Lower leg skin (tissue), 4 donors: ENCODE measurements at places on chromosomes 5 and 9. TPM values are rescaled to one million over a fixed set of nuclear protein-coding genes. Genes with fewer than 3 reads are reported as not detected.

- DNase-seq = no peak
Measured at GRCh38 chr5:149264439-149265067, 7.1 kb upstream of the AFAP1L1 start.

DNA sequence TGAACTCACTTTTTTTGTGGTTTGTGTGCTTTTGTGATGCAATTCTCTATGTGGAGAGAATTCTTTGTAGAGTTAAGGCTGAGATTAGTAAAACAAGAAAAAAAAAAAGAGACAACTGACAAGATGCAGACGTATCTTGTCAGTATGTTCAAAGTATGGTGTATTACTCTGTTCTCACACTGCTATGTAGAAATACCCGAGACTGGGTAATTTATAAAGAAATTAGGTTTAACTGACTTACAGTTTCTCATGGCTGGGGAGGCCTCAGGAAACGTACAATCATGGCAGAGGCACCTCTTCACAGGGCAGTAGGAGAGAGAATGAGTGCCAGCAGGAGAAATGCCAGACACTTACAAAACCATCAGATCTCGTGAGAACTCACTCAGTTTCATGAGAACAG lies 475.2 kb upstream of the CDH18 start:
- DNase-seq = no peak

GRCh38 chr9:18073002-18073401 lies 401.0 kb upstream of the ADAMTSL1 start:
- DNase-seq = no peak

- no peak for DNase-seq
Measured at GRCh38 chr5:59221769-59222168, 638.9 kb downstream of the RAB3C start.

GRCh38 chr5:53464722-53465121 lies 15.7 kb upstream of the FST start:
- DNase-seq = no peak

DNA sequence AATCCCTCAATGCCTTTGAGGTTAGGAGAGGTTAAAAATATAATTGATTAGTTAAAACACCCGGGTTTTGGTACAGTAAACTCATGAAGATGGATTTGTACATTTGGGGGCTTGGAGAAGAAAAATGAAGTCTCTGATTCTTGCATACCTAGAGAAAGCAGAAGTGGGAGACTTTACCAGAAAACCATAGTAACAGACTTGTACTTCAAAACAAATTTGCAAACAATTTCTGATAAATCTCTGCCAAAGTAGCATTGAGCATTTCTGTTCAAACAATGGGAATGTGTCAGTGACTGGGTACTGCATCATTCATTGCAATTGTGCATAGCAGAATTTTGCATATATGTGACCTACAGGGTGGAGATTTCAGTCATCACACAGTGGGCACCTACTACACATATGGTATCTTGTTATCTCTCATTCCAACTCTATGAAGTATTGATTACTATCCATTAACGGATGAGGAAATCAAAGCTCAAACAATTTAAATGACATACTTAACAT lies 256.9 kb downstream of the PLK2 start:
- DNase-seq = no peak

- DNase-seq = no peak
Measured at GRCh38 chr5:89471541-89471940, 588.6 kb upstream of the MEF2C start.

- peak; percentile 12 for DNase-seq
Measured at GRCh38 chr5:135600971-135601381, 22.2 kb upstream of the CXCL14 start.

- no peak for DNase-seq
Measured at GRCh38 chr9:93028448-93029006, 30.0 kb upstream of the SUSD3 start.

DNA sequence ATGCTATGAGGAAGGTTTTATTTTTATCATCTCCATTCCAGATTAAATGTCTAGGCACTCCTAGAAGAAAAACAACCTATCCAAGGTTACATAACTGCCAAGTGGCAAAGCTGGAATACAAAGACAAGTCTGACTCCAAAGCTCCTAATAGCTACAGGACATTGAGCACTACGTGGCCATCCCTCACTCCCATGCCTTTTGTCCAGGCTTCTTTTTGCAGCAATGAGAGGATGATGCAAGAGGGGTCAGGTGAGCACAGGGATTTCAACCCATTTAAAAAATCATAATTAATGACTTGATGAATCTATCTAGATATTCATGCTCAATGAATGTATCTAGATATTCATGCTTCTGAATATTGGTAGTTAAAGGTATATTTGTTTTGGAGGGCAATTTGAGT lies 117.0 kb downstream of the KIAA0825 start:
- no peak for DNase-seq

- DNase-seq = no peak
Measured at GRCh38 chr9:20573023-20573422, 49.3 kb downstream of the MLLT3 start.

DNA sequence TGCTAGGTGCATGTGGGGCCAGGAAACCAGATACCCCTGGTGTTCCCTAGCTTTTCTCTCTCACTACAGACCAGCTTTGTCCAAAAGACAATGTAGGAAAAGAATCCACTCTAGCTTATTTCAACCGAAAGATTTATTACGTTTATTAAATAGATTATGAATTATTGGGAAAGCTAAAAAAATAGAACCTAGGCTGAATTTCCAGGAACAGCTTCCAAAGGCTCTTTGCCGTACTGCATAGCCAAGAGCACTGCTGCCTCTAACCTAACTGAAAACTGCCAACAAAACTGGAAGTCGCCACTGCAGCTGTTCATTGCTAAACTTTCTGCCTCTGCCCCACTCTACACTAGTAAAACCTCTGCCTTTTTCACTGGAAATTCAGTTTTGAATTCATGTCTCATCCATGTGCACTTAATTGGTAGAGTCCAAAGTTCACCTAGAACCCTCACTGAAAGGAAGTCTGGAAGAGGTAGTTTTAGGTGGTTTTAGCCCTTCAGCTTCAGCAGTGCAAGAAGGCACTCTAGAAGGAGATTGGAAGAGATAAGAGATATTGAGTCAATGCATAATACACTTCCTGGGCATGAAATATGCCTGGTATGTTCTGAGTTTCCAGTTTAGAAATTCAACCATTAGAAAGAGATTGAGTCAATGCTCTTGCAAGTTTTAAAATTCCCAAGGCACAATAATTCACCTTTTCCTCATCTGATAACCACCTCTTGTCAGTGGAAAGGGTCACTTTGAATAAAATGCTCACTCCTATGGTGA lies 927.9 kb downstream of the MAT2B start:
- no peak for DNase-seq

DNA sequence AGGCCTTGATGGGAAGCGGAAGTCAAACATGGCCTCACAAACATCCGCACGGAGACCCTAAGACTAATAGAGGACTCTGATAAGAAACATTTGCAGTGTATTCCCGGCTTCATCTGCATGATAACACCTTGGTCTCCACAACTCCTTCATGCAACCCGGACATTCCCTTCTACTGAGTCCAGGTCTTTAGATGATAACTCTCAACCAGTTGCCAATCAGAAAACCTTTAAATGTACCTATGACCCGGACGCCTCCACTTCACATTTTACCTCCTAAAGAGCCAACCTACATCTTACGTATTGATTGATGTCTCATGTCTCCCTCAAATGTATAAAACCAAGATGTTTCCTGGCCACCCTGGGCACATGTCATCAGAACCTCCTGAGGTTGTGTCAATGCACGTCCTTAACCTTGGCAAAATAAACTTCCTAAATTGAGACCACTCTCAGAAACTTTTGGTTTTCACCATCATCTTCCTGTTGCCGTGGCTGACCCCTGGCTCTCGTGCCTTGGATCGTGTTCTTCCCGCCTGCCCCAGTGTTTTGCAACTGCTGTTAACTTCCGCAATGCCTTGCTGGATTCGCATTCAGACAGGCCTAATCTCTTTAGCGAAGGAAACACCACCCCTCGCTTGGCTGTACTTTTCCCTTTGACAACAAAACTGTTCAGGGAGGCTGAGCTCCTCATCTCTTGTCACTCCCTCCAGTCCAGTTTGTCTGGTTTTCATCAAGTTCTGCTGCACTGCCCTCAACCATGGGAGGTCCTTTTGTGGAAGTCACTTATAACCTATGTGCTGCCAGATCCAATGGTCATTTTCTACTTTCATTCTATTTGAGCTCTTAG lies 1.1 kb upstream of the DAP start:
- peak; percentile 62 for DNase-seq

GRCh38 chr5:31078956-31079355 lies 114.5 kb upstream of the CDH6 start:
- DNase-seq = no peak

DNA sequence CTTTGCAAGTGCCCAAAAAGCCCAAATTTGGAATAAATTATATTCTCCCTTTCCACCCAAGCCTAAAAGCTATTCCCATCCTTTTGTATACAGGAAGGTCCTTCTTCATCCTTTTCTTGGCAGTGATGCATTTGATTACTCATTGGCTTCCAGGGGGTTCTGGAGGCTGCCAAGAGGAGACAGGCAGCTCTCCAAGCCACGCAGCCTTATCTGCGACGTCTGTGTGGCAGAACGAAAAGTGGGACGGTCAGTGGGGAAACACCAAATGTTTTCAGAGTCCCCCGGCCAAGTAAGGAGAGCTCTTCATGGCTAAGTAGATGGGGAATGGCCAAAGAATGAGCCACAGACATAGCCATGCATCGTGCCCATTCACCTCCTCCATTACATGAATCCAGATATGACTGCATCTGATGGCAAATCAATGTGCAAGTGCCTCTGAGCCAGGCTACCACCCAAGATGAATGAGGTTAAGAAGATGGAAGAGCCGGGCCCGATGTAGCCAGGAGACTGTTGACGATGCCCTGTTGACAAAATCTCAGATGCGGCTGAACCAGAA lies 12.1 kb downstream of the ADAM19 start:
- DNase-seq = no peak

DNA sequence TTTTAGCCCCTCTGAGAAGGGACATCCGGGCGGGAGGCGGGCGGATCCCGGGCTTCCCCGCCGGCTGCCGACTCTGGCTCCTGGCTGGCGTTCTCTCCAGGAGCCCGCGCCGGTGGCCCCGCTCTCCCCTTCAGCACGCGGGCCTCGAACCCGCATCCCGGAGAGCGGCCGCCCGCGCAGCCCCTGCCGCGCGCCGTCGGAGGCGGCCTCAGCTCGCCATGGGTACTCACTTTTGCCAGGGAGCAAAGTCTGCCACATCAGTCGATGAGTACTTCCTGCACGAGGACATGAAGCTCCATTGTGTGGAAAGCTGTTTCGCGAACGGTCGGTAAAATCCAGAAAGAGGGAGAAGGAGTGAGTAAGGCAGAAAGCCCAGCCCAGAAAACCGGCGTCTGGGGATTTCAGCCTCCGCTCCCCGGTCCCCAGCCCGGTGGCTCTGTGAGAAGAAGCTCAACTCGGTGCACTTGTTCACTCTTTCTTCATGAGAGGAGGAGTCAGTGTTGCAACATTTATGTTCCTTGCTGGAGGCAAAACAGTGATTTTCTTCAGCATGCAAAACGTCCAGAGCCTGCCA lies at the start of gene PRLR:
Gene PRLR (minus strand): TSS at position 450 of the 574 bp plus-strand sequence. CDS start 140,867 bp downstream, outside the sequence.
- DNase-seq = peak; percentile 89

DNA sequence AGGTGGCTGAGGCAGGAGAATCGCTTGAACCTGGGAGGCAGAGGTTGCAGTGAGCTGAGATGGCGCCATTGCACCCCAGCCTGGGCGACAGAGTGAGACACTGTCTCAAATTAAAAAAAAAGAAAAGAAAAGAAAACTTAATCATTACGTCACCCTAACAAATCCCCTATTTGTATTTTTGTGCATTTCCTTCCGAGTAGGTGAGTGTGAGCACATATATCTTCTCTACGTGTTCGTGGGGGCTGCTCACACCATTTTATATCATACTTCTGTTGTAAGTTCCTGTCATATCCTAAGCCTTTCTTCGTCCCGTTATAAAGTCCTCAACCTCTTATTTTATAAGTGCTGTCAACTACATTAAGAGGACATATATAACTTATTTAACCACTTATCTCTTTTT lies 41.9 kb upstream of the GRHPR start:
- DNase-seq = no peak

GRCh38 chr5:14720236-14720923 lies 55.9 kb downstream of the OTULIN start:
- no peak for DNase-seq

DNA sequence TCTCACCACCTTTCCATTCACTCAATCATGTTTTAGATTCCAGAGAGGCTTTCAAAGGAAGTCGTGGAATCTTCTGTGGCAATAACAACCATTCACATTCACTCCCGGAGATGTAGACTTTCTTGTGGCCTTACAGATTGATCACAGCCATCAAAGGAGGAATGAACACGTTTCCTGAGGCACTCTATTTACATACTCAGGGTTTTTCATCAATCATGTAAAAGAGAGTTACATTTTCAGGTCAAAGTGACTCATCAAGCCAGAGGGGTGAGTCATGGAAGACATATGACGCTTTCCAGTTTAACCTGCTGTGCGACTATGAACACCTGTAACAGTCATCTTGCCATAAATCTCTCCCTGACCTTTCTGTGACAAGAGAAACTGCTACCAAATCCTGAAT lies 39.3 kb upstream of the RAD23B start:
- peak; percentile 62 for DNase-seq

GRCh38 chr9:131892162-131892707 lies 152.4 kb upstream of the RAPGEF1 start:
- DNase-seq = no peak

DNA sequence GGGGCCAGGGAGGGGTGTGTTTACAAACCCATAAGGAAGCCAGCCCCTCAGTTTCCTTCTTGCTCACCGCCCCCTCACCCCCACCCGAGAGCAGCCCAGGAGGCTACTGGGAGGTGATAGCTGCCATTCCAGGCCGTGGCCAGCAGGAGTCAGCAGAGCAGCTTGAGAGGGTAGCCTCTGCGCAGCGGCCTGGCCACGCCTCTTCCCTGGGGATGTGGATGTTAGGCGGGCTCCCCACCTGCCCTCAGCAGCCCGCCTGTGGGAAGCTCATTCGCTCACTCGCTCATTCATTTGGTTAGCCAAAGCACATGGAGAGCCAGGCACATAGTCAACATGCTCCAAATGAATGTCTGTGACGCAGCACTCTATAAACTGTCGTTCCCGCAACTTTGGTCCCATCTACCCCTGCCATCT lies 6.1 kb upstream of the DPM2 start:
- peak; percentile 96 for DNase-seq

GRCh38 chr9:16138561-16139491 lies 586.0 kb downstream of the CCDC171 start:
- DNase-seq = no peak

DNA sequence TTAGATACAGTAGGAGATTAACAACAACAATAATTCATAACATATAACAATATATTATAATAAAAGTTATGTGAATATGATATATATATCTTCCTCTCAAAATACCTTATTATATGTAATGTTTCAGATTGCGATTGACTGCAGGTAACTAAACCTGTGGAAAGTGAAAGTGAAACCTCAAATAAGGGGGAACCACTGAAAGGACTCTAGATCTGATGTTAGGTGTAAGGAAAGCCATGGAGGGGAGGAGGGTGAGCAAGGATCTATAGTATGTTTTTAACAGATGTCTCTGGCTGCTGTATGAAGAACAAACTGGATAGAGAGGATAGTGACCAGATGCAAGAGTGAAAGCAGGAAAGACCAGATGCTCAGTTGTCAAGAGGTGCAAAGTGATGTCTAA lies 5.8 kb upstream of the FSTL4 start:
- DNase-seq = no peak

GRCh38 chr9:68844631-68845612 lies 139.9 kb downstream of the PIP5K1B start:
- no peak for DNase-seq

NKD2 gene
- 2.7 TPM for total RNA-seq

PCDHB5 gene
- 0.49 TPM for total RNA-seq

SMIM3 gene
- total RNA-seq = 7.8 TPM

HMMR gene
- 3.1 TPM for total RNA-seq

FAM221B gene
- not detected for total RNA-seq

ANKRD31 gene
- not detected for total RNA-seq

BTNL8 gene
- 0.44 TPM for total RNA-seq

DOCK2 gene
- total RNA-seq = 3.2 TPM
